ENCODE measurements at places on chromosomes 2 and 18.

DNA sequence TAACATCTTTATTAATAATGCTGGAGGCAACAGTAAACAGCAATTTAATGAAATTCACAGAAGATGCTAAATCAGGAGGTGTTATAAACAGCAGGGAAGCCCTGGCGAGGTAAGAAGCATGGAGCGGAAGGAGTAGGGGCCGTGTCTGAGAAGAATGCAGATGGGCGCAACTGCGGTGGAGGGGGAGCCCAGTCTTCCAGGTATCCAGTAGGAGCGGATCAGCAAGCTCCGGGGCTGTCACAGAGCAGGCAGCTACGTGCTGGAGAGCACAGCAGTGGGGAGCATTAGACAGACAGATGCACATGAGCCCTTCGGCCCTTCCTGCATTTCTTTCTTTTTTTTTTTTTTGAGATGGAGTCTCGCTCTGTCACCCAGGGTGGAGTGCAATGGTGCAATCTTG is 82.3 kb downstream of the SH3RF3 start:
- DNase-seq: no peak

DNA sequence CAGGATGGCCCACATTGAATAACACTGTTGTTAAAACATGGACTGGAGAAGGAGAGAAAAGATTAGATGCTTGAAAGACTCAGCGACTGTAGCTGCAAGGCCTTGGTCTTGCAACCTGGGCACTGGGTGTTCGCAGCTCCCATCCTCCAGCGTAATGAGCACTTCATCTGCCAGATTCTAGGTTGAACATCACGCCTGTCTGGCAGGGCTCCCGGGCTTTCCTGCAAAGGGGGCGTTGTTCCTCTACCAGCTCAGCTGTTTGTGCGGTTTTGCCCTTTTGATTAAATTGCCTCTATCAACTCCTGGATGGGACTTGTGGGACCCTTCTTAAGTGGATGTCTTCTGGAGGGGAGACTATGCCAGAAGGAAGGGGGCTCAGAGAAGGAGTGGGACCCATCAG is 215.4 kb downstream of the KLHL29 start:
- DNase-seq: no peak

- no peak for DNase-seq
Measured at GRCh38 chr2:21165350-21165749, 41.6 kb downstream of the TDRD15 start.

DNA sequence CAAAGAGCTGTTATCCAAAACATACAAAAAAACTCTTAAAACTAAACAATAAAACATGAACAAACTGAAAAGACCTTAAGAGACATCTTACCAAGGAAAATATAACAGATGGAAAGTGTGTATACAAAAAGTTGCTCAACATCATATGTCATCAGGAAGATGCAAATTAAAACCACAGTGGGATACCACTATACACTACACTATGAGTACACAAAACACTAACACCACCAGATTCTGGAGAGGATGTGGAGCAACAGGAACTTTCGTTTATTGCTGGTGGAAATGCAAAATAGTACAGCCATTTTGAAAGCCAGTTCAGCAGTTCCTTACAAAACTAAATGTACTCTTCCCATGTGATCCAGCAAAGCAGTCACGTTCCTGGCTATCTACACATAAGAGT is 221.4 kb downstream of the CMPK2 start:
- no peak for DNase-seq

DNA sequence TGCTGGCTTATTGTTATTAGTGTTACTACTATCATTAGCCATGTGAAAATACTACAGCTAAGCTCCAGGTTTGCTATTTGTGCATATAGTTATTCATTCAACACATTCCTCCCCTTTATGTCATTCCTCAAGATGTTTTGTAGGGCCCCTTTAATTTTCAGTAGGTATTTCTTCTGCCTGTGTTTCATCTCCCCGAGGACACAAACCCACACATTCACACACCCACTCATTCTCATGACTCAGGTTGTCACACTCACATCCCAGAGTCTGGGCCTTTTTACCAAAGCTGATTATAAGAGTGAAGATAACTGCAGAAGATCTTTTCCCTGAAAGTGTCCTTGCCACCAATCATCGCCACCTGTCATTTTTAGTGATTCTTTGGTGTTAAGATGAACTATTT is 68.6 kb upstream of the SPOPL start:
- no peak for DNase-seq

DNA sequence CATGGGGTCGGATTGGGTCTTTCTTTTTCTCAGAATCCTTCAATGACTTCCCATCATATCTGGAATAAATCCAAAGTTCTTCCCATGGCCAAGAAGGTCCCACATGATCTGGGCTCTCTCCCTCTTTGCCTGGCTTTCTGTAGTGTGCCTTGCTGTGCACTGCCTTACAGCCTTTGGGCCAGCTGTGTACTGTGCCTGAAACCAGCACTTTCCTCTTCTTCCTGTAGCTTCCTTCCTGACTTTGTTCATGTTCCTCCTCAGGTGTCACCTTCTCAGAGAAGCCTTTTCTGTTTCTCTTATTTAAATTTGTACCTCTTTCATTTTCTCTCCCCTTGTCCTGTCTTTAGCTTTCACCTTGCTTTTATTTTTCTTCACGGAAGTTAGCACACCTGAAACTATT is 4.3 kb upstream of the CDCA7 start:
- DNase-seq: no peak
